ENCODE measurements at places on chromosomes 1 and 21.

DNA sequence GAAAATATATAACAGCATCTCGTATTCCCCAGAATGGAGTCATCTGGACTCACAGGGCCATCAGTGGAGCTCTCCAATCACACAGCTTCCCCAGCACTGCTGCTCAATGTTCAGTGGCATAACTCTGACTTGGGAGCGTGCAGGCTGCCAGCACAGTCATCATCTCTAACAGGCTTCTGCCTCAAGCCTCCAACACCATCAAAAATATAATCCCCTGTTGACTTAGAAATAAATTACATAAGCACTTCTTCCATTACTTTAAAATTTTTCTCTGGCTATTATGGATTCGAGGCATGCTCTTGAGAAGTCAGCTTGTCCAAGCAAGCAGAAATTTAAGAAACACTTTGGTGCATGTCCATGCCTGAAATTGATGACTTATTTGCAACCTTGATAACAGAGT, 6.2 kb downstream of the DUSP23 start:
- no peak for DNase-seq

- DNase-seq = no peak
Measured at GRCh38 chr1:150876119-150876454, 312 bp downstream of the ARNT start.

DNA sequence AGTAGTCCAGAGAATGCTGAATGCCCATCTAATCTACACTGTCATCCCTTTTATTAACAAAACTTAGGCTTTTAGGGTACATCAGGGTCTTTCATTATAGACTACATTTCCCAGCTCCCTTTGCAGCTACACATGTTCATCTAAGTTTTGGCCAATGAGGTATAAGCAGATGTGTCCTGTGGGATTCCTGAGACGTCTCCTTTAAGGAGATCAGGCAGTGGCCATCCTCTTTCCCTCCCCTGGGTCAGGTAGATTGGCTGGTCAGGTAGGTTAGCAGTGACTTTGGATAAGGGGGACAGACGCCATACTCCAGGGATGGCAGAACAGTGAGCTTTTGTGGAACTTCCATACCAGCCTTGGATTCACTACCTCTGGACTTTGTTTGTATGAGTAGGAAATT, 188.3 kb downstream of the FGGY start:
- no peak for DNase-seq

- no peak for DNase-seq
Measured at GRCh38 chr1:205109269-205109668, 12.5 kb downstream of the RBBP5 start.

- no peak for DNase-seq
Measured at GRCh38 chr21:19458295-19458694, 1054.7 kb upstream of the TMPRSS15 start.

Data from activated naive CD4-positive, alpha-beta T cell (primary cell).